Left ventricle myocardium inferior (tissue), 1 donor: ENCODE measurements at places on chromosomes 7 and 10. TPM values are rescaled to one million over a fixed set of nuclear protein-coding genes. Genes with fewer than 3 reads are reported as not detected.

Gene HOXA5
- total RNA-seq = not detected

Gene MRLN
- total RNA-seq = not detected

Gene DEPP1
- 27.5 TPM for total RNA-seq

- H3K4me1 ChIP-seq = peaks cover 27% of the 10 kb centered on the region
- H3K27me3 ChIP-seq = no peaks in the 10 kb centered on the region
- no peaks in the 10 kb centered on the region for H3K36me3 ChIP-seq
- no peak for DNase-seq
- H3K4me3 ChIP-seq = no peak overlapping the region
Measured at GRCh38 chr10:24007359-24007758, 201.6 kb upstream of the KIAA1217 start.

GRCh38 chr10:73357166-73357565 lies 1.5 kb downstream of the CFAP70 start:
- H3K36me3 ChIP-seq = no peaks in the 10 kb centered on the region
- H3K4me1 ChIP-seq = peaks cover 18% of the 10 kb centered on the region
- DNase-seq = no peak
- no peak overlapping the region for H3K4me3 ChIP-seq
- H3K27me3 ChIP-seq = no peaks in the 10 kb centered on the region
- H3K27ac ChIP-seq = no peak overlapping the region

- DNase-seq = no peak
- no peak overlapping the region for H3K4me3 ChIP-seq
- no peaks in the 10 kb centered on the region for H3K4me1 ChIP-seq
- no peak overlapping the region for H3K27ac ChIP-seq
Measured at GRCh38 chr7:41640487-41640886, 62.4 kb downstream of the INHBA start.

Gene NSUN6
- 7.9 TPM for total RNA-seq

GRCh38 chr7:80783678-80784327 lies 135.0 kb downstream of the SEMA3C start:
- H3K27me3 ChIP-seq = no peaks in the 10 kb centered on the region
- peak overlapping the region; percentile 81 for H3K27ac ChIP-seq
- no peak for DNase-seq
- H3K4me1 ChIP-seq = peaks cover 61% of the 10 kb centered on the region

GRCh38 chr10:50988792-50989191 lies 85.5 kb upstream of the PRKG1 start:
- peaks cover 29% of the 10 kb centered on the region for H3K27me3 ChIP-seq
- H3K4me1 ChIP-seq = peaks cover 26% of the 10 kb centered on the region
- H3K36me3 ChIP-seq = no peaks in the 10 kb centered on the region
- peak overlapping the region; percentile 94 for H3K27ac ChIP-seq
- DNase-seq = no peak

DNA sequence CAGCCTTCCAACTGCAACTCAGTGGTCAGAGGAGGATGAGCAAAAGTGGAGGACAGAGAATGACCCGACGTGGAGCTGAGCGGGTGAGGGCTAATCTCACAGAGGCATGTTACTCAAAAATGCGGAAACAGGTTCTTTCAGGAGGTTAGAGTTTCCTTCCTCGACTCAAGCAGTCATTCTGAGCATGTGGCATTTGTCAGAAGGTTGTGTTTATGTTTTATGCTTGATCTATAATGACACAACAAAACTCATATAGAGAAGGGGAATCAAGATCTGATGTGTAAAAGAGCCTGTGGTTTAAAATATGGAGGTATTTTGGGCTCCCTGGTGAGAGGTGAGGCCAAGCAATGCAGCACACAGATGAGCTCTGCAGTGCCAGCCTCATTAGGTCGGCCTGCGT lies 311.4 kb downstream of the ADARB2 start:
- no peaks in the 10 kb centered on the region for H3K4me1 ChIP-seq
- DNase-seq = no peak
- no peak overlapping the region for H3K27ac ChIP-seq
- no peak overlapping the region for H3K4me3 ChIP-seq

Gene FAM237B
- total RNA-seq = not detected

DNA sequence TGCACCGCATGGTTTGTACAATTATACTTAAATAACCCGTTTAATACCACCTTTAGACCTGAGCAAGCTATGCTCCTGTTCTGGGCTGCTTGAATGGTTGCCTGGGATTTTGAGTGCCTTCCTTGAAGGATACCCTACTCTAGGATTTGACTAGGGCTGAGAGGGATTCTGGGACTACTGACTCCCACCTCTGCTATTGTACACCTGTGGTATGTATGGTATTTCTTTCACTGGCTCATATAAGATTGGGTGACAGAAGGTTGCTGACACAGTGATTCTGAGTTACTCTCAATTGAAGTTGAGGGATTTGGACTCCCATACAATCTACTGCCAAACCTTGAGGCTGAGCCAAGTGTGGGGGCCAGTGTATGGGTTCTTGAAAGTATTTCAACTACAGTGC lies 494.4 kb upstream of the SEMA3D start:
- H3K4me1 ChIP-seq = no peaks in the 10 kb centered on the region
- H3K27ac ChIP-seq = no peak overlapping the region
- no peaks in the 10 kb centered on the region for H3K27me3 ChIP-seq
- DNase-seq = no peak
- no peaks in the 10 kb centered on the region for H3K36me3 ChIP-seq

- H3K27me3 ChIP-seq = peaks cover 13% of the 10 kb centered on the region
- no peak overlapping the region for H3K27ac ChIP-seq
- DNase-seq = no peak
Measured at GRCh38 chr10:132291826-132292225, 15.9 kb downstream of the STK32C start.

DNA sequence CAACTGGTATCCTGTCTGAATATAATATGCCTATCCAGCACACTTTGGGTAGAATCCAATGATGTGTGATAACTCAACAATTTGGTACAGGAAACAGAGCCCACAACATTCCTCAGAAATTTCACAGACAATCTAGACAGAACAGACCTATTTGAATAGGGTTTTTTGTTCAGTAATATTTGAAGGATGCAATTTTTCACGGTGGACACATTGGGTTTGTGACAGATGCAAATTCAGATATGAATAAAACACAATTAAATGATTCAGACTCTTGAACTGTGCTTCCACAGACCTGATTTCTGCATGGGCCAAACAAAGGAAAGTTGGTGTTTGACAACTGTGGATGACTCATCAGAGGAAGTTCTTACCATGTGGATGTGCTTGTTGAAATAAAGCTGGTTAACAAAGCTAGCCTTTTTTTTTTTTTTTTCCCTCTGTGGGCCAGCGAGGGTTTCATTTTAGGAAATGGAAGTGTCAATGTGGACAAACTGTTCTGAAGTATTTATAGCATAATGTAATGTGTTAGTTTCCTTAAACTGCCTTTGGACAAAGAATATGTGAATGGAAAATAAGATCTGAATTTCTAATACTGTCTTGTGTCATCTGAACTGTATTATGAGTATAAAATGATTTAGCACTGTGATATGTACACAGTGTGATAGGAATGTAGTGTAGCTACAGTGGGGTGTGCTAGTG lies 43.2 kb upstream of the FAM133B start:
- H3K4me1 ChIP-seq = peaks cover 57% of the 10 kb centered on the region
- no peaks in the 10 kb centered on the region for H3K36me3 ChIP-seq
- peak overlapping the region; percentile 83 for H3K27ac ChIP-seq
- no peak for DNase-seq
- H3K4me3 ChIP-seq = peak overlapping the region; percentile 10

Gene AQP1
- 253 TPM for total RNA-seq

DNA sequence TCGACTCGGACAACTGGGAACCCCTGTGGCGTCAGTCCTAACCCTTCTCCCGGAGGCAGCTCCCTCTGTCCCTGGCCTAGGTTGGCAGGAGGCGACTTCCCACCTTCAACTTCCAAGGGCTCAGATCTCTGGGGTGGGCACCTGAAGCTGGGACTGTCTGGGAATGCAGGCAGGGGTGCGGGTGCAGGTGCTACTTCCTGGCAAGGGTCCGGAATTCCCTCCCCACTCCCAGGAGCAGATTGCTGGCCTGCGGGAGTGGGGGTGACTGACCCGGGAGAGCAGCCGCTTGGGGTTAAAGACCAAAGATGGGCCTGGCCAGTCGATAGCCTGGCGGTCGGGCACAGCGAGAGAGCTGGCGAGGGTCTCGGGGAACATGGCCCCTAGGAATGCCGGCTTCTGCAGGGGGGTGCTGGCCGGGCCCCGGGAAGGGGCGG lies 387 bp downstream of the EPHA1 start:
- peak overlapping the region; percentile 48 for H3K4me3 ChIP-seq
- peaks cover 37% of the 10 kb centered on the region for H3K4me1 ChIP-seq
- H3K27me3 ChIP-seq = peaks cover 45% of the 10 kb centered on the region
- H3K36me3 ChIP-seq = no peaks in the 10 kb centered on the region
- no peak overlapping the region for H3K27ac ChIP-seq
- no peak for DNase-seq

- no peaks in the 10 kb centered on the region for H3K36me3 ChIP-seq
- H3K27me3 ChIP-seq = peaks cover 15% of the 10 kb centered on the region
- H3K4me1 ChIP-seq = no peaks in the 10 kb centered on the region
- no peak overlapping the region for H3K4me3 ChIP-seq
Measured at GRCh38 chr10:106712988-106713387, 451.5 kb downstream of the SORCS1 start.

Gene UNCX
- not detected for total RNA-seq

Gene PRSS2
- not detected for total RNA-seq

Gene SLC26A3
- total RNA-seq = 0.33 TPM

Gene ZC3HAV1L
- 3.4 TPM for total RNA-seq

GRCh38 chr10:119786117-119786769 lies 60.4 kb downstream of the INPP5F start:
- H3K27ac ChIP-seq = no peak overlapping the region
- H3K36me3 ChIP-seq = no peaks in the 10 kb centered on the region
- H3K27me3 ChIP-seq = no peaks in the 10 kb centered on the region
- no peak overlapping the region for H3K4me3 ChIP-seq
- peaks cover 3% of the 10 kb centered on the region for H3K4me1 ChIP-seq

Gene TMUB1
- 30.1 TPM for total RNA-seq

Gene UBE2D1
- 56.0 TPM for total RNA-seq

Gene ARL5B
- 5.6 TPM for total RNA-seq

- peaks cover 74% of the 10 kb centered on the region for H3K4me1 ChIP-seq
- no peak overlapping the region for H3K4me3 ChIP-seq
Measured at GRCh38 chr10:7797582-7797981, 9.6 kb downstream of the ATP5F1C start.

Gene CYP26C1
- total RNA-seq = not detected

DNA sequence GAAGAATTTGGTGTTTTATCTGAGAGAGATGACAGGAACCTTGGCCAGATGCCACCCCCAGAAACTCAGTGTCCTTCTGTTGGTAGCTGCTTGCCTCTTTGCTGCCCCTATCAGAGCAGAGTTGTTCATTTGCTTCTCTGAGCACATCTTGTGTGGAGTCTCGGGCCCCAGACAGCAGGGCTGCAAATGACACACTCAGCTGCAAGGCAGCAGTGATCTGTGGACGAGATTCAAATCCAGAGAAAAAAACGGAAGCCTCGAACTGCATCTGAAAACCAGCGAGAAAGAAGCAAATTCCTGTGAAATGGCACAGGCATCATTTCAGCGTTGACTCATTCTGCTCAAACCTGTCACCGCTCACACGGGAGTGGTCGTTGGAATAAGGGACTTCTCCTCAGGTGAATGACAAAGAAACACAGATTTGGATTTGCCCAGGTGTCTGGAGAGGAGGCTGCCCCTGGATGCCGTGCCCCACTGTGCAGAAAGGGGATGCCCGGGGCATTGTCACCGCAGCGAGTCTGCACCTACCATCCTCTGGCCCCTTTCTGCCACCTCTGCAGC lies 144.7 kb downstream of the PFKFB3 start:
- H3K4me3 ChIP-seq = no peak overlapping the region
- H3K27ac ChIP-seq = no peak overlapping the region
- no peaks in the 10 kb centered on the region for H3K27me3 ChIP-seq
- no peak for DNase-seq
- H3K4me1 ChIP-seq = no peaks in the 10 kb centered on the region

GRCh38 chr7:129122751-129123509 lies 21.6 kb upstream of the TSPAN33 start:
- H3K4me3 ChIP-seq = no peak overlapping the region
- H3K4me1 ChIP-seq = no peaks in the 10 kb centered on the region
- H3K27me3 ChIP-seq = peaks cover 43% of the 10 kb centered on the region
- DNase-seq = no peak
- H3K27ac ChIP-seq = no peak overlapping the region

GRCh38 chr10:23325132-23325531 lies 19.5 kb downstream of the C10orf67 start:
- no peaks in the 10 kb centered on the region for H3K36me3 ChIP-seq
- H3K27ac ChIP-seq = no peak overlapping the region
- DNase-seq = no peak
- H3K4me3 ChIP-seq = no peak overlapping the region

GRCh38 chr7:50276483-50276882 lies 28.0 kb upstream of the IKZF1 start:
- DNase-seq = no peak
- no peak overlapping the region for H3K27ac ChIP-seq
- peaks cover 19% of the 10 kb centered on the region for H3K27me3 ChIP-seq
- no peaks in the 10 kb centered on the region for H3K4me1 ChIP-seq

DNA sequence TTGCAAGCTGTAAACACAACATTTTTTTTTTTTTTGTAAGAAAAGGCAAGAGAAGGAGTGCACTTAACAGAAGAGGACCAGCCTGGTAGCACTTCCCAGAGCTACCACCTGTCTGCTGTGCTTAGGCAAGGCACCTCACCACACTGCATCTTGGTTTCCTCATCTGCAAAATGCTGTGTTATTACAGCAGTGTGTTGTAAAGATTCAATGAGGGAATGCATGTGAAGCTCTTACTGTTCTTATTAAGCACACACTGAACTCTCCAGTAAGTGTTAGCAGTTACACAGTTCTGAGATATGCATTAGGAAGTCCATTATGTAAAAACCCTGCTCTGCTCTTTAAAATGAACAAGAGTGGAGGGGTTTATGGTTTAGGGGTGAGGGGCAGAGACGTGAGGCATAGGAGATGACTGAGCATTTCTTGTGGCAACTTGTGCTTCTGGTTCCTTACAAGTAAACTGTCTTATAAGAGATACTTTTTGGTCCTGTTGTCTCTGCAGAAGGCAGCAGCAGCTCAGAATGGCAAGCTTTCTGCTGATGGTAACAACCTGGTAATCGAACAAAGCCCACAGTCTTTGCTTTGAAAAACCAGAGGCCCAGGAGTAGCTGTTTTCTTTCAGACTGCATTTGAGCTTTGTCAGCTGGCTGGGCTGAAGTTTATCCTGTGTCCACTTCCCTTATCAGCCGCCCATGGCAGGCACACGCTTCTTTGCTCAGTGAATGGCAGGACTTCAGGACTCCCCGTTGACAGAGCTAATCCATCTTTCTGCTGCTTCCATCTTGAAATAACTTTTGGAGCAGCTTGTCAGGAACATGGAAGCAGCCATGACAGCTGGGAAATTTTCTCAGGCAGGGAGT lies 98.8 kb upstream of the BMPER start:
- no peak overlapping the region for H3K4me3 ChIP-seq
- peak overlapping the region; percentile 60 for H3K27ac ChIP-seq
- H3K27me3 ChIP-seq = peaks cover 15% of the 10 kb centered on the region
- DNase-seq = peak; percentile 59

Gene COL26A1
- not detected for total RNA-seq
